ENCODE measurements at places on chromosomes 11 and 22. TPM values are rescaled to one million over a fixed set of nuclear protein-coding genes. Genes with fewer than 3 reads are reported as not detected.

Gene MAJIN
- total RNA-seq: not detected

Gene EMID1
- not detected for total RNA-seq

Gene CHRDL2
- not detected for total RNA-seq

Gene MFRP
- not detected for total RNA-seq

Gene ARHGAP1
- total RNA-seq: 56.8 TPM

Gene PDXP
- 37.8 TPM for total RNA-seq

Gene TP53I11
- total RNA-seq: 18.1 TPM

Gene TRIM29
- not detected for total RNA-seq

Gene MAP6
- 0.07 TPM for total RNA-seq

Gene OR4A47
- not detected for total RNA-seq

Gene PPP2R1B
- 61.6 TPM for total RNA-seq

GRCh38 chr11:78041843-78042440, 18.9 kb upstream of the KCTD14 start:
- DNase-seq: no peak

DNA sequence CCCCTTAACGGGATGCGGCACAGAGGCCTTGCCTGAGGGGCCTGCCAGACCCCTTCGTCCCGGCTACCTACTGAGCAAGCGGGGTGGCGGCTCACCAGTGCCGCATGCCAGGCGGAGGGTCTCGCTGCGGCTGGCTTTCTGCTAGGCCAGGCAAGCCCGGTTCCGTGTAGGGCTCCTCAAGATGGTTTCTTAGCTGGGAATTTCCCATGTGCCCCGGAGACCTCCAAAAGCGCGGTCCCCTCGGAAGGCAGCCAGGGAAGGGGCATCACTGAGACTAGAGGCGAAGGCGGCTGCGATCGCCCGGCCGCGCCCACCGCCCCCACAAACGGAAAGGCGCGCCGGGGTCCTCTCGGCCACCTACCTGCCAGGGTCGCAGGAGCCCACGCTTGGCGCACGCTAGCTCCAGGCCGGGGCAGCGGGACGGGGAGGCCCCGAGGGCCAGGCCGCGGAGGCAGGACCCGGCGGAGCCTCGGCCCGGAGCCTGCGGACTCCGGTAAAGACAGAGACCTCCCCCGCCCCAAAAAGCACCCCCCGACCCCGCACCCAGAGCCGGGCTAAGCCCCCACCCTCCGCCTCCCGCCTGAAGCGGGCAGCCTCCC, 23.8 kb downstream of the MICAL3 start:
- peak; percentile 58 for DNase-seq

- DNase-seq: no peak
Measured at GRCh38 chr11:71155846-71156245, 96.5 kb downstream of the SHANK2 start.

- DNase-seq: peak; percentile 28
Measured at GRCh38 chr11:134656861-134657540, 245.0 kb upstream of the B3GAT1 start.

DNA sequence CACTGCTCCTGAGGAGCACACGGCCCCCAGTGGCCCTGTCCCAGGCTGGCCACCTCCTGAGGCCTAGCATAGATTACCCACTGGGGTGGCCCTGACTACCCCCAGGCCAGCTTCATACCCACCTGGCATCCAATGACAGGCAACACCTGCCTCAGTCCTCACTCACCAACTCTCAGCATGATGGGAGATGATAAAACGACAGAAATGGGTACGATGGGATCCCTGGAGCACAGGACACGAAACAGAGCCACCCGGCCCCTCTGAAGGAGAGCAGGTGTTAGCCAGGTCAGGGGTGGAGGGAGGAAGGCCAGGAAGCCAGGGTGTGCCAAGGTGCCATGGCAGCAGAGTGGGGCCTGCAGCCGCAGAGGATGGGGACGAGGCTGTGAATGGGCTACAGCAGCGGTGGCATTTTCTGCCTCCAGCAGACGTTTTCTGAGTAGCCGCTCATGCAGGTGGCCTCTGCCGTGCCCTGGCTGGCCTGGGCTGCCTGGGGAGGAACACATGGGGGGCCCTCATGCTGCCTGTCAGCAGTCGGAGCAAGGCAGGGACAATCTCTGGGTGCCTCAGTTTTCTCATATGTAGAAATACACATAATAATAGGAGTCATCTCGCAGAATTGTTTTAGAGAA, 50.2 kb upstream of the FGF3 start:
- no peak for DNase-seq

GRCh38 chr11:93738647-93739081, 2.6 kb downstream of the TAF1D start:
- no peak for DNase-seq

DNA sequence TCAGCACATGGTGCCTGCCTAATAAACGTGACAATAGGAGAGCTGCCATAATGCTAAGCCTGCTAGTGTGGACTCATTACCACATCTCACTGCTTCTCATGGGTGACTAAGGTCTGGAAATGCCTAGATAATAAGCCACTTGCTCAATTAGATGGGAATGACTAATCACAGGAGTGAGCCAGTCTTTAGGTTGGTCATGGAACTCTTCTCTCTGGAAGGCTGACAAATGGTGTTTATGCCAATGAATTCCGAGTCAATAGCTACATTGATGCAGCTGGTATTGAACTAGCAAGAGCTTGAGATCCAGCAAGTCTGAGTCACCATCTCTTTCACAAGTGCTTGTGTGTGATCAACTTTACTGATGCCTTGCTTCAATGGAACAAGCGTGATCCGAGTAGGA, 334.9 kb downstream of the OPCML start:
- DNase-seq: no peak

GRCh38 chr11:9758637-9759518, 95.0 kb downstream of the SWAP70 start:
- DNase-seq: peak; percentile 62

DNA sequence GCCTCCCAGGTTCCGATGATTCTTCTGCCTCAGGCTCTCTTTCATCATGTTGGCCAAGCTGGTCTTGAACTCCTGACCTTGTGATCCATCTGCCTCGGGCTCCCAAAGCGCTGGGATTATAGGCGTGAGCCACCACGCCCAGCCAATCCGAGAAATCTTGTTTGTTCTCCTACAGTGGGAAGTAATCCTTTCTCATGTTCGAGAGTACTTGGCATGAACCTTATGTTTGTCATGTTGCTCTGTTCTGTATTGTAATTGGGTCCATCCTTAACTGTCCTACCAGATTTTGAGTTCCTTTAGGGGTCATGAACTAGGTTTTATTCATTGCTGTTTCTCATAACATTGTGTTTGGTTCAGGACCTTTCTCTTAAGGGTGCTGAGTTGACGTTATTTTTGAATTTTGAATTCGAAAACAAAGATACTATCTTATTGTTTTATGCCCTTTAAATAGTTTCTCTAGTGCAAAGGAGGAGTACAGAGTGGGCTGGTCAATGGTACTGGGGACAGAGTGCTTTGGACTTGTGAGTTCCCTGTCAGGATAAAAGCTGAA, 113.4 kb upstream of the RRM1 start:
- DNase-seq: no peak

DNA sequence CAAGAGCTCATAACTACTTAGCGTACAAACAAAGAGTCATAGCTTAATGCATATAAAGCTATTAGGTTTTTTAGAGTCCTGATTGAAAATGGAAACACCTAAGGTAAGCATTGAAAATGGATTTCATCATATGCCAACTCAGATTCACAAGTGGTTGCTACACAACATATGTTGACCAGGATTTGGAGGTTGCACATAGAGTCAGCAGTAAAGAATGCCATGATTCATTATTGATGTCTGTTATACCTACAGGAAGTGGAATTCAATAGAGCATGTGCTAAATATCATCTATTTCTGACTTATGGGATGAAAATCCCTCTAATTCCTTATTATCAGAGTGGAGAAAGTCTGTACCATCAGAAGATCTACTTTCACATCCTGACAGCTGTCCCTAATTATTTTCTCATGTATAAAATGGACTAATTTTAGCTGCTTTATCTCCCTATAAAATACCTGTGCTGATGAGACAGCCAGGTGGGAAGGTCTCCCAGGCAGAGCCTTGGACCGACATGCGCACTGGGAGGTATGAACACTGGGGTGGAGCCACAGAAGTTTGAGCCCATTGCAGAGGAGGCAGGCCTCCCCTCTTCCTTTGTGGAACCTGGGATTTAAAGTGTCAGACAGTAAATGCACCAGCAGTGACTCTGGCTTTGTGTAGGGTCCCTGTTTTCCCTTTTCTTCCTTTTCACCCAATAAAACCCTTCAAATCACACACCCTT, 204.2 kb downstream of the AASDHPPT start:
- no peak for DNase-seq

- no peak for DNase-seq
Measured at GRCh38 chr11:100863080-100863581, 176.0 kb downstream of the ARHGAP42 start.

- DNase-seq: no peak
Measured at GRCh38 chr11:71437879-71438278, 10.3 kb downstream of the DHCR7 start.

- no peak for DNase-seq
Measured at GRCh38 chr22:50445880-50446707, 28.7 kb downstream of the SBF1 start.

GRCh38 chr11:36455658-36456111, 54.4 kb downstream of the TRAF6 start:
- DNase-seq: no peak

DNA sequence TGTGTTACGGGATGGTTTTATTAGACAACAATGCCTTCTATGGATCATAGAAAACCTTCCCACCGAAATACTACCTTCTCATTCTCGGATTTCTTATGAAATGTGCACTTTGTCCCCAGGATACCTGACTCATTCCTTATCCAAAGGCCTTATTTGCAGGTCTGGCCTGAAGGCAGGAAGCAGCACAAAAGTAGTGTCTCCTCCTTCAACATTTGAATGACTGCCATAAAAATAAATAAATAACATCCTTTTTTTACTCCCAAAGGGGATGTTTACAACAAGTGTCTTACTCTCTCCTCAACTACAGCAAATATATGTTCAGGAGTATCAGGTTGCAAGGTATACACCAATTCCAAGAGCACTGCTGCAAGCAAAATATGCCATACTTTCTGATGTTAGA, 41.6 kb upstream of the PAK1 start:
- no peak for DNase-seq

DNA sequence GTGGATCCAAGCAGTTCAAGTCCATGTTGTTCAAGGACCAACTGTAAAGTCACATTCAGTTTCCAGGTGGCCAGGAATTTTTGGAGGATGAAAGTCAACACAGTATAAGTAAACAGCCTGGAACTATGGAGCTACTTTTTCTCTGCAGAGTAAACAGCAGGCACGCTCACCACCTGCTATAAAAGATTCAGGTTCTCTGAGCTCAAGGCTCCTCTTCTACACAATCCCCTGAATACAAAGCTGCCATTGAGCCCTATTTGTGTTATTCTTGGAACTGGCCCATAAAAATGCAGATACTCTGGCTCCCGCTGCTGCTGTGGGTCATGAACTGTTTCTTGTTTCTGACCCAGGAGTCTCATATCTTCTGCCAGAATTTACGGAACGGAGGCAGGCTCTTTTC, 56.9 kb upstream of the PRR5 start:
- DNase-seq: no peak

GRCh38 chr22:37464181-37464580, 22.0 kb downstream of the MFNG start:
- DNase-seq: no peak

DNA sequence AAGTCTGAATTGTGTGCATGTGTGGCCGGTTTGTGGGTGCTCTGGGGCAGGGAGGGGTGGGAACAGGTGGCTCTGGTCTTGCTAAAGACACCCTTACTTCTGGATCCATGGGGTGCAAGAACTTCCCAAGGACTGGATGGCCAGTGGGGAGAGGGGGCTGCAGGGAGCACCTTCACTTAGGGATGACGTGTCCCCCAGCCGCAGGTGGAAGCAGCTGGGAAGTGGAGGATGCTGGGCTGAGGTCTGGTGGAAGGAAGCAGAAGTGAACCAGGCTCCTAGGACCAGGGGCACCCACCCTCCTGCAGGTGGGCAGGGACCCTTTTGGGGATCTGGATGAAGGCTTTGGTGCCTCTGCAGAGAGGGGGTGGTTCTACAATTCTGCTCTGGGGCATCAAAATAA, 9.9 kb upstream of the MIEF1 start:
- no peak for DNase-seq

- no peak for DNase-seq
Measured at GRCh38 chr11:2759228-2760195, 59.7 kb upstream of the KCNQ1OT1 start.

DNA sequence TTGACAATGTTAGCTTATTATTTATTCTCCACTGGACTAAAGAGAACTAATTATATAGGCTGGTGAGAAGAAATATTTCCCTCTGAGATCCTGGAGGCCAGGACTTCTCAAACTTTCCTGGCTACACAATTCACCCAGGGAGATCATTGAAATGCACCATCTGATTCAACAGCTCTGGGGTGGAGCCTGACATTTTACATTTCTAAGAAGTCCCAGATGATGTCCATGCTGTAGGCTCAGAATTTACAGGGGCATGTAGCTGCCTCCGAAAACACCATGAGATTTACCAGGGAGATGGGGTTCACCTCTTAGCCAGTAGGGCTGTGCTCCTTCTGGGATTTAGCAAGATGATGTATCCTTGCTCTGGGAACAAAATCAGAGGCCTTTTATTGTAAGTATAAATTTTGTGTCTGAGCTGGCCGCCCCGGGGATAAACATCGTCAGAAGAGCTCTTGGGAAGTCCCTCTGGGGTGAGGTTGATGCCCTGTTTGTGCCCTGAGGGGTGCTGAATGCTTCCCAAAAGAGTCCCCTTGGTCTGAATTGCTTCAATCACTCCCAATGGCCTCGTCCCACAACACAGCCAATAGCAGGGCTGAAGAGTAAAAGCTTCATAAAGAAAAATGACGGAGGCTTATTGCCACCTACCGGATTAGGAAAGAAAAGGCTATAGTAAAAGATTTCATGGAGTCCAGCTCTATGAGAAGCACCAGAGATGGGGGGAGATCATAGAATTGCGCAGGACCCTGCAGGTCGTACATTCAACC, 33.4 kb upstream of the API5 start:
- no peak for DNase-seq

DNA sequence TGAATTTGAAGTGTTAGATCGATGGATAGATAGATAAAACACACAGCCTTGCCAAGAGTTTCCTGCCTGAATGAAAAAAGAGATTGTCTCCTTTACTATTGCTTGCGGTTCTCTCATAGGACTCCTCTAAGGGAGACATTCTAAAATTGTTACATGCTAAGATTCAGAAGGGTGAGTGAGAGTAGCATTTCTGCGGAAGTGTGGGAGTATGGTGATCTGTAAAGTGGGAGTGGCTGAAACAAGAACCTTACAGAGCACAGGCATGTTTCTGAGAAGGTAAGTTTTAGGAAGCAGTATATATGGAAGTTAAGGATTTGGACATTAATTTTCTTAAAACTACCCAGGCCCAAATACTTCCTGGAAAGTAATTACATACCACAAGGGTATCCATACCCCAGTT, 139.6 kb downstream of the TRIM44 start:
- DNase-seq: no peak

GRCh38 chr22:35226958-35227647, 30.2 kb upstream of the HMGXB4 start:
- DNase-seq: no peak

- DNase-seq: no peak
Measured at GRCh38 chr22:37546437-37547250, 13.6 kb upstream of the CDC42EP1 start.

- no peak for DNase-seq
Measured at GRCh38 chr11:70846781-70847655, 405.4 kb downstream of the SHANK2 start.

GRCh38 chr22:46064228-46064965, 85.9 kb upstream of the PPARA start:
- DNase-seq: peak; percentile 8

- no peak for DNase-seq
Measured at GRCh38 chr11:114358716-114359115, 41.6 kb downstream of the C11orf71 start.

- DNase-seq: no peak
Measured at GRCh38 chr11:71558996-71559395, 6.4 kb upstream of the KRTAP5-10 start.
